Right kidney (tissue), 9 donors: ENCODE measurements at places on chromosomes 2 and 18.

DNA sequence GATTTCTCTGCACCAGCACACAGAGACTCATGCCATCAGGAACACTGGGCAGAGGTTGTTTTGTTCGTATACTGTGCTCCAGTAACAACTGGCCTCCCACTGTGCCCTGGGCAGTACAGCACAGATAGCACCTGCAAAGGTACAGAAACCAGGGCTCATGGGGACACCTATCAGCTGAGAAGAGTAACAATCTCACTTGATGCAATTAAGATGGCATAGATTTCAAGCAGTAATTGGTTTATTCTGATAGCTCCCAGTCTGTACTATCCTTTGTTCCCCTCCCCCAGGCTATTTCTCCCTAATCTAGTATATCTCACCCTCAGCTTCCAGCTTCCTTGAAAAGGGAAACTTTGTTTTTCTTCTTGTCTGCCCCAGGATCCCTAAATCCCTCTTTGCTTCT, 343.9 kb upstream of the MMADHC start:
- no peak for DNase-seq

GRCh38 chr18:76573325-76574025, 78.4 kb upstream of the ZNF516 start:
- DNase-seq = no peak

DNA sequence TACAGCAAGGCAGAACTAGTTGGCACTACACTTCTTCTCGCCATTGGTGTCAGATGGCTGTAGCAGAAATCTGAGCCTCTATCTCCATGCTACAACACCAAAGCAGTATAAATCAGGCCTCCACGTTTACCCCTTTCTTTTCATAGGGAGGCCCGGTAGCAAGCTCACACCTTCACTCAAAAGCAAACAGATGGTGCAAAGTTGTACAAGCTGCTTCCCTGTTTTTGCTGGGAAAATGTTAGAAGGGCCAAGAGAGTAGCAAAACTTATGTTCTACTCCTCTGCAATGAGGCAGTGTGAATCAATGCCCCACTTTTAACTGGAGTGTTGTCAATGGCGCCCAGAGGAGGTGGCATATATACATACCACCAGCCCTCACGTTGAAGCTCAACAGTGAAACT, 369.6 kb upstream of the NRXN1 start:
- no peak for DNase-seq

DNA sequence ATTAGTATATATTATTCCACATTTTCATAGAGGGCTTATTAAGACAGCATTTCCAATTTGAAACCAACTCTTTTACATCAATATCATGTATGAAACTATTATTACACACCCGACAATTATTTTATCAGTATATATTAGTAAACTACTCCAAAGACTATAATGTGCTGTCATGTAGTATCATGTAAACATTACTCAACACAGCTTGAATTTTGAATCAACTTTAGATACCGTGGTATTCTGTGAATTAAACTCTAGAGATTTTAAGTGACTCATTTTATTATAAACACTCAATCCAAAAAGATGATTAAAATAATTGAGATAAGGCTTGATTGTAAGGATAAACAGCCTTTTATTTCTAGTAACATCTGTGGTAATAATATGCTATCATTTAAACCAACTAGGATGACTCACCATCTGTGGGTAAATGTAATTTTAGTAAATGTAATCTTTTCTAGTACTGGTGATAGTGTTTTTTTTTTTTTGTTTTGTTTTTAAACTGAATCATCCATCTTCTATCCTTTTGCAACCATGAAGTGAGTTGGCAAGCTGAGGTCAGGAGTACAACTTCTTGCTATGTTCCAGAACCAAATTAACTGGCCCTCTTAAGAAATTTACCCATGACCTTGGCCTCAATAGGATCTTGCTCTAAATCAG, 144.3 kb upstream of the SMAD7 start:
- no peak for DNase-seq

DNA sequence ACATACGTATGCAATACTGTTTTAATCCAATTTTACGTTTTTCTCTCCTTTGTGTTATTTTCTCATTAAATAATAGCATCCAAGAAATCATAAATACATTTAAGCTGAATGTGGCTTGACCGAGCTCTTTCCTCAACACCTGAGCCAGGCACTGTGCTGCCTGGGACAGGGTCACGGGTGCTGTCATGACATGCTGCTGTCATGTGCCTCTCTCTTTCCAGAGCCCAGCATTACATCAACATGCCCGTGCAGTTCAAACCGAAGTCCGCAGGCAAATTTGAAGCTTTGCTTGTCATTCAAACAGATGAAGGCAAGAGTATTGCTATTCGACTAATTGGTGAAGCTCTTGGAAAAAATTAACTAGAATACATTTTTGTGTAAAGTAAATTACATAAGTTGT, 94.1 kb upstream of the LDLRAD4 start:
- DNase-seq = no peak

- no peak for DNase-seq
Observed at GRCh38 chr2:239621611-239622010, 220.8 kb upstream of the HDAC4 start.
